ENCODE measurements at places on chromosomes 11 and 22.

- no peak for DNase-seq
Observed at GRCh38 chr11:16769386-16769785, 30.9 kb downstream of the C11orf58 start.

DNA sequence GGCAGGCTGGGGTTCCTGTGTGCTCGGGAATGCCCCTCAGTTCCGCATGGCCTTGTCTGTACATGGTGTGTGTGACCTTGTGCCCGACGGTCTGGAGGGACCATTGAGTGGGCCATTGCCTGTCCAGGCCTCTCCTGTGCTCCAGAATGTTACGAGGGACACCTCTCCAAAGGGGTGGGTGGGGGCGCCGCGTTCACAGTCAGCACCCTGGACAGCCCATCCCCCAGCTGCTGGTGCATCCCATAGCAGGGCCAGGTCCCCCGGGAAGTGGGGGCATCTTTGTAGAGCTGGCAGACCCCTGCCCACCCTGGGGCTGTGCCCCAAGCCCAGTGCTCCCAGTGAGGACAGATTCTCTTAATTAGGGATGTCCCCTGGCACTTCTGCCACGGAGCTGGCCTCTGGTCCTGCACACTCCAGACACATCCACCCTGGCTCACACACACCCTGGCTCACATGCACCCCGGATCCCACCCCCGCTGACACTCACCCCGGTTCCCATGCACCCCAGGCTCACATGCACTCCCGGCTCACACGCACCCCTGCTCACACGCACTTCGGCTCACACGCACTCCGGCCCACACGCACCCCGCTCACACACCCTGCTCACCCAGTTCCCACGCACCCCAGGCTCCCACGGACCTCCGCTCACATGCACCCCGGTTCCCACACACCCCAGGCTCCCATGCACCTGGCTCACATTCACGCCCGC is 15.6 kb downstream of the TSPAN4 start:
- DNase-seq, result no peak

GRCh38 chr22:47813661-47814060 is 1051.2 kb downstream of the TBC1D22A start:
- DNase-seq, result no peak

- DNase-seq, result no peak
Observed at GRCh38 chr22:20013382-20013871, 3.2 kb downstream of the ARVCF start.

- no peak for DNase-seq
Observed at GRCh38 chr22:40484906-40485669, 114.7 kb downstream of the SGSM3 start.

GRCh38 chr11:3036419-3036818 is 20.8 kb downstream of the CARS1 start:
- no peak for DNase-seq

GRCh38 chr11:132106096-132106982 is 735.9 kb downstream of the NTM start:
- no peak for DNase-seq

DNA sequence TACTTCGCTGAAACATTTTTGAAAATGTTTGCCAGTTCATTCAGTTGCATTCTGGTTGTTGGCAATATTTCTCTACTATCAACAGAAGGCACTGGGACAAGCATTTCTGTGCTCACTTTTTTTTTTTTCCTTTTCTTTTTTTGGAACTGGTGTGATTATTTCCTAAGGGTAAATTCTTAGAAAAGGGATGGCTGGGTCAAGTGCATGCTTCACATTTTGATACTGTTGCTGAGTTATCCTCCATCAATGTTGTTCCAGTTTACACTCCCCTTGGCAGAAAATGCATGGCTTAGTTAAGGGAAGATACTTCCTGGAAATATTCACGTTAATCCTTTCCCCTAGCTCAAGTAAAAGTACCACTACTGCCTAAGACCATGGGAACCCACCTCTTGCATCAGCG is 81.8 kb downstream of the OSBP2 start:
- DNase-seq, result no peak

- DNase-seq, result no peak
Observed at GRCh38 chr11:8232849-8233606, 30.6 kb downstream of the LMO1 start.

DNA sequence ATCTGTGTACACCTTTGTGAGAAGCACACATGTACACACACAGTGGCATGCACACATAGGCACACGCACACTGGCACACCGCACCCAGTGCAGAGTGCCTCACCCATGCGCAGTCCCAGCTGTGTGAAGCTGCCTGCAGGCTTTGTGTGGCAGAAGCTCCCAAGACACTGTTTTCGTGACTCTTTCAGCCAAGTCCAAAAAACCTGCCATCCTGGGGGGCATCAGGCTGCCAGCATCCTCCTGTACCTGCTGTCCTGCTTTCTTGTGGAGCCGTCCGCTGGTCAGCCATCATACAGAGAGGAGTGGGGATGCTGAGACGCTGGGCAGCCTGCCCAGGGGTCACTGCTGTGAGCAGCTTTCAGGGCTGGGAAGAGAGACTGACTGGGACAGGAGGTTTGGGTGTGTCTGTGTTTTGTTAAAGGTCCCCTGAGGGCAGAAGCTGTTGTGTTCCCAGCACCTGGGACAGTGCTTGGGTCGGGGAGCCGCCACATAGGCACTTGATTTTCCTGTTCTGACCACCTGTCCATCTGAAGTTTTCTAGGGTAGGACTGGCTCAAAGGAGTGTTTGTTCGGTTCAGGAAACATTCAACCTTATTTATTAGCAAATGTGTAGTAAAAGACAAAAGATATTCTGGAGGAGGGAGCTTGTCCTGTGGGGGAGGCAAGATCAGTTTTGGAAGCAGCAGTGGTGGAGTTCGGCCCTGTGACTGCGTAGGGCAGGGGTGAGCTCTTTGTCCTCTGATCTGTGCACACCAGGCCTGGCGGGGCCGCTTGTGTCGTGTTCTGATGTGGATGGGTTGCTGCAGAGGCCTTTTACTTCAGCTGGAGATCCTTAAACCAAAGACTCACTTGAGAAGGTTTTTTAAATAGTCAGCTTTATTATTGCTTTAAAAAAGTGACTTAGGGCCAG is 29.7 kb downstream of the AP2A2 start:
- DNase-seq, result no peak

DNA sequence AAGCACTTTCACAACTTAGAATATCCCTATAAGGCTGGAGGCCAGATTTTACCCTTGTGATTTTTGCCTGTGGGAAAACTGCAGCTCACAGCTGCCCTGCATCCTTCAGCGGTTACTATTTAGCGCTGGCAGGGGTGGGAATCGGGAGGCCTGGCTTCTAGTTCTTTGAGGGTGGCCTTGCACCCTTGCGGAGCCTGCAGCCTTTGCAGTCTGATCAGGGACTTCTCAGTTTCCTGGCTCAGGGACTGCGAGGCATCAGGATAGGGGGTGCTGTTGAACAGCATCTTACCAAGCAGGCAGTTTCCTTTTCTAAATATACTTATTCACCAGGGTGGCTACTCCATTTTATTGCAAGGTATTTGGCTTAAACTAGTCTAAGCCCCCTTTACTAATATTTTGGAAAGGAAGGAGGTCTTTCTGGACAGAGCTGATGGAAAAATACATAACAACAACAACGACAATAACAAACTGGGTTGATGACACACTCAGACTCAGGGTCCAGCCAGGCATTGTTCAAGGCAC is 2.9 kb upstream of the APOA1 start:
- no peak for DNase-seq

DNA sequence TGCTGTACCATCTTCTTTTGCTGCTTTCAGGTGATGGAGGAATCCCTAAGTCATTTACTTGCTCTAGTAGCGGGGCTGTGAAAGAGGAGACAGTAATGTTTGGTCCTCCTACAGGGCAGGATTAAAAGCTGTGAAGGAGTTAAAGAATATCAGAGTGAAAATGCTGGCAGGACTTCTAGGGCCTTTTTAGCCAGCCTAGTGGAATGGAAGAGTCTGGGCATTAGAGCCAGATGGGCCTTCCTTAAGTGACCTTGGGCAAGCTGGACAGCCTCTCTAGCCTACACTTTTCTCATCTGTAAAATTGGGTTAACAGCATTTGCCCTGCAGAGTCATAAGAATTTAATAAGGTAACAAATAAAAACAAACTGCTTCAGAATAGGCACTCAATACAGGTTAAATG is 114.7 kb downstream of the RBFOX2 start:
- no peak for DNase-seq

GRCh38 chr11:71396548-71397123 is 51.6 kb downstream of the DHCR7 start:
- DNase-seq, result no peak

DNA sequence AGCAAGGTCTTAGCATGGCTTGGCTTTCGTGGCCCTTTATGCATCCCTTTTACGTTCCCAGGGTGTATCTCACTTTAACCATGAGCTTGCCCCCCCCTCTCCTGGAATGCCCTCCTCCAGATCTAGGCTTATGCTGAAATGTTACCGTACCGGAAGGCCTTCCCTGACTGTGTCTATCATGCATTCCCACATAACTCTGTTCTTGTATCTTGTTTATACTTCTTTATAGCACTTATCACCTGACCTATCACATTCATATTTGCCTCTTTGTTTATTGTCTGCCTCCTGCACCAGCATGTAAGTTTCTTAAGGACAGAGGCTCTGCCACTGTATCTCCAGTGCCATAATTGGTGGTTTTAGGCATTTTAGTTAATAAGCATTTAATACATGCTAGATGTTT is 38.9 kb downstream of the PPFIBP2 start:
- DNase-seq, result no peak

DNA sequence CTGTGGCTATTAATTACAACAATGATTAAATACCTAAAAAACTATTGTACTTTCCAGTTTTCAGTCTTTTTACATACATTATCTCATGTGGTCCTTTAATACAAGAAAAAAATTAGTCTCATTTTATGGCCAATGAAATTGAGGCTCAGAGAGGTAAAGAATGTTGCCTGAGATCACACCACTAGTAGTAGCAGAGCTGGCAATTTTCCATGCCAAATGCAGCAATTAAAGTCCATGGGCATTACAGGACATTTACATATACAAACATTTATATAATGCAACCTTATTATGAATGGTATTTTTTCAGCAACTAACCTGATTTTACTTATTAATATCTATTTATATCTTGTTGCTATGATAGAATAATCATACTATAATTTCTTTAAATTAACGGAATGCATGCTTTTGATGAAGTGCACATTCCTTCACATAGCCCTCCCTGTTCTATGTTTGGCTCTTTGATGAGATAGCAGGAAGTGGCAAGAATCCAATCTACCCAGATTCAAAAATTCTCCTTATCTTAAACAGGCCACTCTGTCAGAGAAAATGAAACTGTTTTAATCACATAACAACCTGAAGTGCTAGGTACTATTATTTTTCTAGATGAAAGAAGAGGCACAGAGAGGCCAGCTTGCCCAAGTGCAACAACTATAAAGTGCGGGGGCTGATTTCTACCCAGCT is 120.9 kb upstream of the LDLRAD3 start:
- no peak for DNase-seq

GRCh38 chr22:40342521-40342920 is 3.8 kb upstream of the ADSL start:
- DNase-seq, result no peak

- no peak for DNase-seq
Observed at GRCh38 chr11:26703411-26704191, 18.3 kb downstream of the SLC5A12 start.

All from activated T-helper 9 cell treated with anti-CD3 and anti-CD28 coated beads, Interleukin-2, amount 50 U/mL, for 16 hours (primary cell).